ENCODE measurements at places on chromosomes 13 and 19.
A peak's percentile ranks its signal among the peaks of the same experiment; 100 is the strongest.

DNA sequence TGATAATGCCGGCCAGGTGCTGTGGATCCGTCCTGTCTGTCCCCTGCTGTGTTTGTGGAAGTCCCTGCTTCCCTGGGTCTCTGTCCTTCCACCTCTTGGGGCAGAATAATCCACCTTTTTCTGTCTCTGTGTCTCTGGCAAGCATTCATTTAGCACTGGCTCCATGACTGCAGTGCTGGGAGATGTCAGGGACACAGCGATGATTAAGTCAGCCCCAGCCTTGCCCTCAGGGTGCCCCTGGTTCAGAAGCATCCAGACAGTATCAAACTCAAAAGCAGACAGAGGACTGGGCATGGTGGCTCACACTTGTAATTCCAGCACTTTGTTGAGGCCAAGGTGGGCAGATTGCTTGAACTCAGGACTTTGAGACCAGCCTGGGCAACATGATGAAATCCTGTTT is 1.5 kb downstream of the HIPK4 start:
- DNase-seq: no peak

- DNase-seq: peak; percentile 90
Measured at GRCh38 chr19:4139614-4140236, 13.7 kb upstream of the CREB3L3 start.

DNA sequence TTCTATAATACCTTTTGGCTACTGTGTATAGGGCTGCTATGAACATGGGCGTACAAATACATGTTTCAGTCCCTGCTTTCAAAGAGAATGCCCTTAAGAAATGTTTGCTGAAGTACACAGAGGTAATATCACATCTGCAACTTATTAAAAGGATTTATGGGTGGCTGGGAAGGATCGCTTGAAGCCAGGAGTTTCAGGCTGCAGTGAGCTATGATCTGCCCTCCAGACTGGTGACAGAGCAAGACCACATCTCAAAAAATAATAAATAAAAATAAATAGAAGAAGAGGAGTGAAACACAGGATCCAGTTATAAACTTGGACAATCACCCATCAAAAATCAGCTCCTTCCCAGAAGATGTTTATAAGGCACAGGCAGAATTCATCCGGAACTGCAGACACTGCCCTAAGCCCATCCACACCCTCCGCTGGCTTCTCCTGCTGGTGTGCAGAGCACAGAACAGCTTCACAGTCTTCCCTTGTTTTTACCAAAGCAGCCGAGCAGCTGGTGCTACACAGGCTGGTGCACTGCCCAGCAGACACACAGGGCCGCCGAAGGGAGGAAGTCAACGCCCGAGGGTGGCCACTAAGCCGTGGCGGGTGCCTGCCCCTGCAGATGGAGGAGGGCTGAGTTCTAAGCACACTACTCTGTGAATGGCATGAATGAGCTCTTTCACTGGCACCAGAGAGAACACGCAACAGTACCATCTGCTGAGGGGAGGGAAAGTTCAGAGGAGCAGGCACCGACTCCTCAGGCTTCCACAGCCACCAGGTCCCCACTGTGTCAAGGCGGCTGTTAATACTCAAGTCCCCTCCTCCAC is 44.0 kb downstream of the BRD4 start:
- no peak for DNase-seq

DNA sequence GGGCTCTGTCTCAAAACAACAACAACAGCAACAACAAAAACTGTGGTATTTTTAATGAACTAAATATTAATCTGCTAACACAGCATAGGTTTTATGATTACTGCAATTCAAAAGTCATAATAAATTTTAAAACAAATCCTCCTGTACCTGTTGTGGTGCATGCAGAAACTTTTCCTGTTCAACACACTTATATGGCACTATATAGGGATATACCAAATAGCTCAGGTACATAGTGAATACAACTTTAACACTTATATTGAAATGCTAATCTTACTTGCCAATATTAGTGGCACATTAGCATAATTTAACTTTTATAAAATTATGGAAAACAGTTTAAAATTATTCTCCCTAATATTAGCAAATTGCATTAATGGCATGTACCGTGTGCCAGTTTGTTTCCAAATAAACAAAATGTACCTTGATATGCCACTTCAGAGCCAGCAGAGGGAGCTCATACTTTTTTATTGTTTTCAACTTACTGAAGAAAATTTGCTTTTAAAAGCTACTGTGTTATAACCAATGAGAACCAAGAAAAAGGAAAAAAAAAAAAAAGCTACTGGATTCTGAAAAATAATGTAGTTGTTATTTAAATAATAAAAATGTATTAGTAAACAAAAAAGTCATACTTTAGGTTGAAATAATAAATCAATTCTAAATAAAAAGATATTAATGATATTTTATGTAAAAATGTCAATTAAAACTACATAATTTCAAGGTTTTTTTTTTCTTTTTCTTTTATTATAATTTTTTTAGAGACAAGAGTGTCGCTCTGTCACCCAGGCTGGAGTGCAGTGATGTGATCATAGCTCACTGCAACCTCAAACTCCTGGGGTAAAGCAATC is 18.0 kb upstream of the RBM26 start:
- DNase-seq: no peak

GRCh38 chr19:45355402-45355801 is 14.9 kb downstream of the KLC3 start:
- no peak for DNase-seq

DNA sequence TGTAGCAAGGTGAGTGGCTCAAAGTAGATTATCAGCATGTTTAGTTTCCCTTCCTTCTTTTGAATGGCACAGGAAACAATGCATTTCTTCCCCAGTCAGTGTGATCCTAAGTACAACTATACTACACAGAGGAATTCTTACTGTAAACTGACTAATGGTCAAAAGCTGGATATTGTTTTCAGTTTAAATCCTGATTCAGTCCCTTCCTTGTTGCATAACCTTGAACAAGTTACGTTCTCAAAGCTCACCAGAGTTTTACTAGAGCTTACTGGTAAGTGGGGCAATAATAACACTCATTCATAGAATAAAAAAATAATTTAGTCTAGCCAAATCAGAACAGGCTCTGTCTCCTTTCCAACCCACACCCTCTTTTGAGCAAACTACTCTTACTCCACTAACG is 180.1 kb downstream of the POSTN start:
- no peak for DNase-seq

- DNase-seq: no peak
Measured at GRCh38 chr13:91014696-91015095, 332.8 kb upstream of the MIR17HG start.
